ENCODE measurements at places on chromosomes 3 and 15. TPM values are rescaled to one million over a fixed set of nuclear protein-coding genes. Genes with fewer than 3 reads are reported as not detected.

The RAD51 gene
- 11.2 TPM for polyA plus RNA-seq

The ANKUB1 gene
- polyA plus RNA-seq = not detected

The TTLL13 gene
- 0.36 TPM for polyA plus RNA-seq

GRCh38 chr15:89052474-89052873 is 35.8 kb upstream of the ABHD2 start:
- H3K36me3 ChIP-seq = no peaks in the 10 kb centered on the region
- H3K4me3 ChIP-seq = no peak overlapping the region
- peaks cover 3% of the 10 kb centered on the region for H3K4me1 ChIP-seq
- no peak for DNase-seq
- no peak overlapping the region for H3K27ac ChIP-seq

GRCh38 chr3:190362258-190362657 is 25.7 kb upstream of the CLDN16 start:
- no peak for DNase-seq
- no peak overlapping the region for H3K27ac ChIP-seq
- H3K27me3 ChIP-seq = no peaks in the 10 kb centered on the region

- H3K4me1 ChIP-seq = no peaks in the 10 kb centered on the region
- DNase-seq = no peak
- no peaks in the 10 kb centered on the region for H3K27me3 ChIP-seq
- H3K27ac ChIP-seq = no peak overlapping the region
- H3K4me3 ChIP-seq = no peak overlapping the region
These were observed 423.6 kb upstream of the MDFIC2 start for GRCh38 chr3:70736009-70736408.

DNA sequence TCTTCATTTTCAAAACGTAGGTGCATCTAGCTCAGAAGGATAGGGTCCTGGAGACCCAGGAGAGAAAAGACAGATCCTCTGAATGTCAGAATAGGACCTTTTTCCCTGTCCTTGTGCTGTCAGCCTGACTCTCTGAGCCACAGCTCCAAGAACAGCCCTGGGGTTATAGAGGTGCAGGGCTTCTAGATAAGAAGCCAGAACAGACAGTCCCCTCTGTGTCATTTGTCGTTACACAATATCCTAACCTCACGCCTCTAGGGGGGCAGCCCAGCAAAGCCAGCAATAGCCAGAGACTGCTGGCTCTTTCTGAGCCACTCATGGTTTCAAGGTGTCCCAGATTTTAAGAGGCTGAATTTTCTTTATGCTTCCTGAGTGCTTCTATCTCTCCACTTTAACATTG is 153.2 kb upstream of the THBS1 start:
- no peaks in the 10 kb centered on the region for H3K27me3 ChIP-seq
- H3K36me3 ChIP-seq = no peaks in the 10 kb centered on the region
- no peak for DNase-seq
- peaks cover 21% of the 10 kb centered on the region for H3K4me1 ChIP-seq
- H3K27ac ChIP-seq = no peak overlapping the region
- no peak overlapping the region for H3K4me3 ChIP-seq

DNA sequence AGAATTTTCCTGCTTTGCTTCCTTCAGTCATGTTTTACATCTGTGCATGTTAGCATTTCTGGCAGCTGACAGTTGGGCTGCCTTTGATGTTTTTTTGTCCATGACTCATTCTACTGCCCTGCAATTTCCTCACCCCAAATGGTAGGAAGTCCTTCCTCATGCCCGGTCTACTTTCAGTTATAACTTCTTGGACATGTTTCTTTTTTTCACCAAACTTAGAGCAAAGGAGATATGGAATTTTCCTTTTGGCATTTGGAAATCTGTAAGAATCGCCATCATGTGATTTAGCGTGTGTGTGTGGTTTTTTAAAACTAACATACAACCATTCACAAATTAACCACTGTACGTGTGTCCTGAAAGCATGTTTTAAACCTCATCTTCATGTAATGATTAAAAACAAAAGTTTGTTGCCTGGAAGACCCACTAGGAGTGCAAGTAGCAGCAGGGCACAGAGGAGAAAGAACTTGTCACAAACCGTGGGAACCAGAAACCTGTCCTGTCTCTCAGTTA is 430.7 kb upstream of the CFAP20DC start:
- peak; percentile 7 for DNase-seq
- no peak overlapping the region for H3K4me3 ChIP-seq
- H3K27ac ChIP-seq = no peak overlapping the region
- H3K4me1 ChIP-seq = no peaks in the 10 kb centered on the region
- no peaks in the 10 kb centered on the region for H3K36me3 ChIP-seq
